ENCODE measurements at places on chromosomes 5 and 9. TPM values are rescaled to one million over a fixed set of nuclear protein-coding genes. Genes with fewer than 3 reads are reported as not detected.

- no peak for DNase-seq
Measured at GRCh38 chr5:33995865-33996264, 11.4 kb upstream of the SLC45A2 start.

FIBCD1 gene
- polyA plus RNA-seq, result not detected

DNA sequence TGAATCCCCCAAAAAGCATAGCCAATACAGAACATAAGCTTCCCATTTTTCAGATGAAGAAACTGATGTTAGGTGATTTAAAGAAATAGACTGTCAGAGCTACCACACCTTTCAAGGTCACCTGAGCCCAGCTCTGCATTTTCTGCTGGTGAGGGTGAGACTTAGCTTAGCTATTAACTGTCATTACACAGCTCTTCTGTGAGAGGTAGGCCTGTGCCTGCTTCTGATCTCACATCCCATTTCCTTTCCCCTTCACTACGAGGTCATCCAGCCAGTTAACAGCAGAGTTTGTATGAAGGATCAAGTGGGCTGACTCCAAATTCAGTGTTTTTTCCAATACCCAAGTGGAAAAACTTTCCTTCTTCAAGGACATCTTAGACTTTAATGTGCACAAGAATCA lies 528.6 kb upstream of the CLINT1 start:
- no peak for DNase-seq

- no peak for DNase-seq
Measured at GRCh38 chr5:14386884-14387624, 194.5 kb upstream of the OTULINL start.

DNA sequence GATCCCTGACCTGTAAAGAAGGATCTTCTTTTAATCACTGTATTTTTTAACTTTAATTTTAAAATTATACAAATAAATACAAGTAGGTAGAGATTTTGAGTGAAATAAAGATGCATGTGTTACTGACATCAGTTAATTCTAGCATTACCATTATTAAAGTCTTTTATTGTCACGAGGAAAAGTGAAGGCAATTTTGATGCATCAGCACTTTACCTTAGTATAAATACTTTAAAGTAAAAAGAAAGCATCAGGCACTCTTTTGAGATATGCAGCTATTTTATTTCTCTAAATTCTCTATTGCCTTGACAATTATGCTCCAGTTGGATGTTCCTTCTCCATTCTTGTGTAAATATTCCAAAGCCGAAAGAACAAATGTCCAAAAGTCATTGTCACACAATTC lies 4.6 kb downstream of the HTR1A start:
- no peak for DNase-seq

DNA sequence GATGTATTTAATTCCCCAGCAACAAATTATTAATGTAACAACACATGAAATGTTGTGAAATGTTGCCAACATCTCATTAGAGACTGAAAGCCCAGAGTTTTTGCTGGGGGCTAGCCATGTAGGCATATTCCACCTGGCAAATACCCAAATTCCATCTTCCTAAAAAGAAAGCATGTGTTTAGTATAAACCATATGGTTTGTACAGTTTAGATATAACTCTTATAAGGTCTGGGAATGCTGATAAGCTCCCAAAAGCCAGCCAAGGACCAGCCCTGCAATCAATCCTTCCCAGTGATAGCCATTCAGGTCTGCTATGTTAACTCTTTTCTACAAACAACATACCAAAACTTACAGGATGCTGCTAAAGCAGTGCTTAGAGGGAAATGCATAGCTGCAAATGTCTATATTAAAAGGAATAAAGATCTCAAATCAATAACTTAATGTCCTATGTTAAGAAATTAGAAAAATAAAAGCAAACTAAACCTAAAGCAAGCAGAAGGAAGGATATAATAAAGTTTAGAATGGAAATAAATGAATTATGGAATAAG lies 158.9 kb downstream of the AUH start:
- no peak for DNase-seq

SNX2 gene
- polyA plus RNA-seq, result 41.4 TPM

DNA sequence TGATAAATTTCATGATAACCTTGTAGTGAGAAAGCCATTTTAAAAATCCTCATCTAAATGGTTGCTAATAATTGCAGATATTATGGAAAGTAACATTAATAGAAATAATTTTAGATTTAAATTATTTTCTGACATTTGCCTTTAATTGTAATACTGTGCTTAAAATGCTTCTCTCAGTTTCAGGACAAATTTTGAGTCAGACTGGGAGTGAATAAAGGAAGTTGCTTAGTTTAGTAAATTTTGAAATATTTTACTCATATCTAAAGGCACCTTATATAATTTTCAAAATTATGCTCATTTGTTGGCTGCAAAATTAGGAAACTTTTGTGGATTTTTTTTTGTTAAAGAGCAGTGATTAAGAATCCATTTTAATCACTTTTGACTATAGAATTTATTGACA lies 93.8 kb downstream of the CSNK1G3 start:
- DNase-seq, result no peak

- no peak for DNase-seq
Measured at GRCh38 chr9:32776201-32776600, 7.1 kb upstream of the TMEM215 start.

DNA sequence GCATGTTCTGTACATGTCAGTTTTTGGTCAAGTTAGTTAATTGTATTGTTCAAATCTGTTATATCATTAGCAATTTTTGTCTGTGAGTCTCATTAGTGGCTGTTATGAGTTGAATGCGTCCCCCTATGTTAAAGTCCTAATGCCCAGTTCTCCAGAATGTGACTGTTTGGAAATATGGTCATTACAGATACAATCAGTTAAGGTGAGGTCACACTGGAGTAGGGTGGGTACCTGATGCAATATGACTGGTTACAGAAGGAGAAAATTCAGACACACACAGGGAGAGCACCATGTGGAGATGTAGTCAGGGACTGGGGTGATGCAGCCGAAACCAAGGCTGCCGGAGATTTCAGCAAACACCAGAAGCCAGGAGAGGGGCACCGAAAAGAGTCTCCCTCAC lies 15.1 kb downstream of the NMRK1 start:
- DNase-seq, result no peak
